ENCODE measurements at places on chromosomes 1 and 21.

DNA sequence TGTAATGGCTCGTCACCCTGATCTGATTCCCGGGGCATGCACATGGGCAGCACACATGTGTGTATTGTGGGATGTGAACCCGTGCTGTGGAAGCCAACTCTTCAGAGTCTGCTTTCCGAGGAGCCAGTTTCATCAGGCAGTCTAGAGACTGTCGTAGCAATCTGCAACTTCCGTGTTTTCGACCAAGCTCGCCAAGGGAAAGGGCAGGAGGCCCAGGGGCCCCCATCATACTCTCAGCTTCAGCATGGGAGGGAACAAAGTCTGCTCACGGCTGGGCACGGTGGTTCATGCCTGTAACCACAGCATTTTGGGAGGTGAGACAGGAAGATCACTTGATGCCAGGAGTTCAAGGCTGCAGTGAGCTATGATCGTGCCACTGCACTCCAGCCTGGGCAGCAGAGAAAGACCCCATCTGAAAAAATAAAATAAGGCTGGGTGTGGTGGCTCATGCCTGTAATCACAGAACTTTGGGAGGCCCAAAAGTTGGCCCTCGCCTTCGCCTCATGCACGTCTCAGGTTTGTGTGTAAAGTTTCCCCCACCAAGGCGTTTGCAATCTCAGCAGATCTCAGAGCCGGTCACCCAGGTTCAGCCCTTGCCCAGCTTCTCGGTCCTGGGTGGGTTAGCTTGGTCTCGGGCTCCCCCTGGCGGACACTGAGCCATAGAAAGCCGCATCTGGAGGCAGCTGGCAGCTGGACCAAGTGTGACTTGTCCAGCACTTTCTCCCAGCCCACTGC lies 48.5 kb upstream of the SLC25A33 start:
- DNase-seq = peak; percentile 96

DNA sequence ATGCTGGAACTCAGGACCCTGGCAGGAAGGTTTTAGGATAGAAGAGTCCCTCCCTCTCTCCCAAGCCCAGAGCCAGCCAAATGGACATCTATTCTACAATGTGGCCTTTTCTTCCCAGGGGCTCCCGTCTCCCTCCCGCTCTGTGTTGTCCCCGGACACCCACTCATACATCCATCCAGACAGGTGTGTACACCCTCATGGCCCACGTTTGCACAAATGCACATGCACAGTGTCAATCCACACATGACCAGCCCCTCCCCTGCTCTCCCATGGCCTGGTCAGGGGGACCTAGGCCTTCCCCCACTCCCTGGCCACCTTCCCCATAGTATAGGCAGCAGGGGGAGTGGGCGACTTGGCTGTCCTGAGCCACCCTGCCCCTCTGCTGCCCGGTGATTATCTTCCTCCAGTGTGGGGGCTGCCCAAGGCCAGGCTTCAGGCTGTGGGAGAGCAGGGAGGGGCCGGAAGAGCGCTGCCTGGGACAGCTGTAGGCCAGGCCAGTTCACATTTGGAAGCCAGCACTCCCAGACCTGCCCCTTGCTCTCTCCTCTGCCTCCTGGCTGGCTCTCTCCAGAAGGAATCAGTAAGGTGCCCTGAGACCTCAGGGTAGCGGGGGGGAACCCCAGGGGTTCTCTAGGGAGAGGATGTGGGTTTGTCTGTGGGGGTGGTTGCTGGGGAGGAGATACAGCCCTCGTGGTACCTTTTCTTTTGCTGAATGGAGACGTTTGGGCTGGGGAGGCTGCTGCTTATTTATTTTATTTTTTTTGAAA lies 4.1 kb upstream of the PTPN7 start:
- DNase-seq = peak; percentile 81

- DNase-seq = no peak
These were observed 6.3 kb downstream of the CD2 start for GRCh38 chr1:116760487-116760886.

DNA sequence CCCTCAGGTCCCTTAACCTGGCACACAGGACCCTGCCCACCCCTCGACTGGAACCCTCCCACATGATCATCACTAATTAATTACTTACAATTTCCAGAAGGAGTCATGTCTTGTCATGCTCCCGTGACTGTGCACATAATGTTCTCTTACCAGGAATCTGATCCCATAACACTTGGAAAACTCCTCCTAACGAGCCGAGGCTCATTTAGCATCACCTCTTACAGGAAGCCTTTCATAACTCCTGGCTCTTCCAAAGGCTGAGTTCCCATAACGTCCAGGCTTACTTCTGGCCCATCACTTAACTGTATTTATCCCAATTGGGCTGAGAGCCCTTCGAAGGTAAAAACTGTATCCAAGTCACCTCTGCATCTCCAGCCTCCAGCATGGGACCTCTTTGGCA lies 147.9 kb upstream of the JUN start:
- DNase-seq = no peak

DNA sequence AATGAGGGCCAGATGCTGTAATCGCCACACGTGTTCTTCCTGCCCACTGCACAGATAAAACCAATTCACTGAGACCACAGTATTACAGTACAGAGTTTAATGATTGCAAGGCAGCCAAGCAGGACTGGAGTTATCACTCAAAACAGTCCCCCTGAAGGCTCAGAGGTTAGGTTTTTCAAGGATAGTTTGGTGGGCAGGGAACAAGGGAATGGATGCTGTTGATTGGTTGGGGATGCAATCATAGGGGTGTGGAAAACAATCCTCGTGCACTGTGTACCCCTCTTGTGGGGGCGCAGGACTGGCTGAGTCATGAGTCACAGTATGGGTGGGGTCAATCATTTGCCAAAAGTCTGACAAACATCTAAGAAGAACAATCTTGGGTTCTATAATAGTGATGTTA lies 12.4 kb upstream of the USP1 start:
- DNase-seq = no peak

- no peak for DNase-seq
These were observed 32.7 kb upstream of the ZBTB40 start for GRCh38 chr1:22418933-22419382.

DNA sequence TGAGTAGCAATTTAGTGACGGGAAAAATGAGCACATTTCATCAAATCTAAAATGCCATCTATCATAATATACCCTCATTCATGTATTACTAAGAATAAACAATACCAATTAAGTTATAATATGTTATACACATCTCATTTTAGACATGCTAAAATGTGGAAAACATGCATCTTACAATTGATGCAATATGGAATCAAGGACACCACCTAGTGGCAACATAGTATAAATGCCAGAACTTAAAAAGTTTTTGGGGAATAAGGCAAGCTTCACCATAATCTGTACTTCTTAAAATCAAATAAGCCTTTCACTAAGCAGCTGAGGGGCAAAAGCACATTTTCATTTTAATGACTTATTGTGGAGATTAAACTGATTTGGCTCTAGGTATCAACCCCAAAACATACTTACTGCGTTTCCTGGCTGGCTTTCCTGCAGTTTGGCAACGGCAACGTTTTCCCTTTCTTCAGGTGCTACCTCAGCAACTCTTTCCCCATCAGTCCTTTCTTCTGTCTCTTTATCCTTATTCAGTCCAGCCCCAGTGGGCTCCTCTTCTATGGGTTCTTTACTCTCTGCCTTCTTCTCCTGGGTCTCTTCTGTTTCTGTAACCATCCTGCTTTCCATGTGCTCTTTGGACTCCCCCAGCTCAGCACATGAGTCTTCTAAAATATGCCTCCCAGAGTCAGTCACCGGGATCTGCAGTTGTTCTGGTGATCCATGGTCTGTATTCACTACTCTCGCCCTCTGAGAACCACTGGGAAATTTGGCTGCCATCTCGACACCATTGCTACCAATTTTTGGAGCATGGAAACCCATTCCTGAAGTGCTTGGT lies 11.4 kb downstream of the SDE2 start:
- DNase-seq = no peak

- no peak for DNase-seq
These were observed 4.6 kb downstream of the TENT5B start for GRCh38 chr1:27007909-27008582.

GRCh38 chr1:206472454-206472853 lies 2.2 kb downstream of the IKBKE start:
- DNase-seq = no peak

DNA sequence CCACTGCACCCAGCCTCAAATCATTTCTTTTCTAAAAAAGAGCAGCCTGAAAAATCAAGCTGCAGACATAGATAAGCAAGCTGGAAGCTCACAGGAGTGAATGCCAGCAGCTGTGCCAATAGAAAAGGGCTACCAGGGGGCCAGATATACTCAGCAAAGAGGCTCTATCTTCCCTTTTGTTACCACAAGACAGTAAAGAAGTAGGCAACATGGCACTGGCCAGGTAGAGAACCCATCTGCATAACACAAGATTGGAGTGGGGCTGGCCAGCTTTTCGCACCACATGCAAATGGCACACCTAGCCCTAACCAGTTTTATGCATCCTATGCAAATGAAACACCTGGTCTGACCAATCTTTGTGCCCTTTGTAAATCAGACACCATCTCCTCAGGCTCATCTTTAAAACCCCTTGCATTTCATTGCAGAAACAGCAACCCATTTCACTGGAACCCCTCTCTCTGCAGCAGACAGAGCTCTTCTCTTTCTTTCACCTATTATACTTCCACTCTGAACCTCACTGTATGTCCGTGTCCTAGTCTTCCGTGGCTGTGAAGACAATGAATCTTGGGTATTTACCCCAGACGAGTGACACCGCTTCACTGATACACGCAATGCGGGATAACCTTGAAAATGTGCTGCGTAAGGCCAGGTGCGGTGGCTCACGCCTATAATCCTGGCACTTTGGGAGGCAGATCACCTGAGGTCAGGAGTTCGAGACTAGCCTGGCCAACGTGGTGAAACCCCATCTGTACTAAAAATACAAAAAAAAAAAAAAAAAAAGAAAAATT lies 15.1 kb downstream of the CASP9 start:
- DNase-seq = no peak

- DNase-seq = no peak
These were observed 68.7 kb upstream of the C1orf105 start for GRCh38 chr1:172351754-172352161.

GRCh38 chr1:207968521-207969009 lies 57.6 kb upstream of the CD34 start:
- DNase-seq = no peak

- no peak for DNase-seq
These were observed 14.1 kb downstream of the EVA1C start for GRCh38 chr21:32426592-32427051.

DNA sequence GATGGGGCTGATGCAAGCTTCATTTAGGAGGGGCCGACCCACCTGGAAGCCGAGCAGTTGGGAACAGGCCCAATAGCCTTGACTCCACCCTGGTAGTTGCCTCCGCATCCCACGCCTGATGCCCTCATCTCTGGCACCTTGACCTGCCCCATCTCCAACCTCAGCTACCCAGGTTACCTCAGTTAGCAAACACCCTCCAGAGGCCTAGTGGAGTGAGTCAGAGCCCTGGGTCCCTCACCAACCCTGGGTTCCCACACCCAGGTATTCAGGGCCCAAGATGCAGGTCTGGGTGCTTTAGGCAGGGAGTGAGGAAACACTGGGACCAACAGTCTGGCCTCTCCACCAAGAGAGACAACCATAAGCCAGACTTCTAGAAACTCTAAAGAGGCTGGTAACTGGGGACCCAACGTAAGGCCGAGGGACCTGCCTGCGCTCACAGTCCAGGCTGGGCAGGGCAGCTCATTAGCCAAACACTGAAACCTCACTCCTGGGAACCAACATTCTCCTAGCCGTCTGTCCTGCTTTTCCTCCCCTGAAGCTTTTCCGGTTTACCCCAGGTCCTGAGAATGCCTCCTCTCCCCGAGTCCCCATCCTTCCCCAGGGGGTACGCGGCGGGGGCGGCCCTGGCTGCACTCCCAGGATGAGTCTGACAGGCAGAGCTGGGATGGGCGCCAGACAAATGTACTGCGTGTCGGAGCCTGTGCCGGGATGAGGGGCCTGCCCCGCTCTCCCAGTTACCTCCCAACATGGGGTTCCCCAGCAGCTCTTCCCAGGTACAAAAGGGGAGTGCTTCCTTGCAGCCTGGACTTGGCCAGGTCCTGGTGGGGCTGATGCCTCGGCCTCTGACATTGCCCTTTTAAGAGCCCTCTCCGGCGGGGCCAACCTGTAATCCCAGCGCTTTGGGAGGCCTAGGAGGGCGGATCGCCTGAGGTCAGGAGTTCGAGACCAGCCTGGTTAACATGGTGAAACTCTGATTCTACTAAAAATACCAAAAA lies 8.9 kb upstream of the CELSR2 start:
- peak; percentile 62 for DNase-seq

- peak; percentile 89 for DNase-seq
These were observed 64.6 kb downstream of the UBIAD1 start for GRCh38 chr1:11337580-11338073.

DNA sequence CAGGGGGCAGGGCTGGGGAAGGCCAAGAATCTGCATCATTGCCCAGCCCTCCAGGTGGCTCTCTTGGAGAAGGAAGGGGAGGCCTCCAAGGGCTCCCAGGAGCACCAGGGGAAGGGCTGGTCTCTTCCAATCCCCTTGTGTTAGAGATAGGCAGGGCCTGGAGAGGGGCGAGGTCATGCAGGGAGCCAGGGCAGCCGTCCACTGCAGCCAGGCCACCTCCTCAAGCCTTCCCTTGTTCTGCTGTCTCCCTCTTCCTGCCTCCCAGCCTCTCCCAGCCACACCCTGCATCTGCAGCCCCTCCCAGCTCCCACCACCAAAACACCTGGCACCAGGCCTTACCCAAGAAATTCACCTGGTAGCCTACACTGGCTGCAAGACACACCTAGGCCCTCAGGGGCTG lies 105.3 kb upstream of the IFFO2 start:
- no peak for DNase-seq

- DNase-seq = no peak
These were observed 29.5 kb upstream of the HNRNPU start for GRCh38 chr1:244893836-244894235.

DNA sequence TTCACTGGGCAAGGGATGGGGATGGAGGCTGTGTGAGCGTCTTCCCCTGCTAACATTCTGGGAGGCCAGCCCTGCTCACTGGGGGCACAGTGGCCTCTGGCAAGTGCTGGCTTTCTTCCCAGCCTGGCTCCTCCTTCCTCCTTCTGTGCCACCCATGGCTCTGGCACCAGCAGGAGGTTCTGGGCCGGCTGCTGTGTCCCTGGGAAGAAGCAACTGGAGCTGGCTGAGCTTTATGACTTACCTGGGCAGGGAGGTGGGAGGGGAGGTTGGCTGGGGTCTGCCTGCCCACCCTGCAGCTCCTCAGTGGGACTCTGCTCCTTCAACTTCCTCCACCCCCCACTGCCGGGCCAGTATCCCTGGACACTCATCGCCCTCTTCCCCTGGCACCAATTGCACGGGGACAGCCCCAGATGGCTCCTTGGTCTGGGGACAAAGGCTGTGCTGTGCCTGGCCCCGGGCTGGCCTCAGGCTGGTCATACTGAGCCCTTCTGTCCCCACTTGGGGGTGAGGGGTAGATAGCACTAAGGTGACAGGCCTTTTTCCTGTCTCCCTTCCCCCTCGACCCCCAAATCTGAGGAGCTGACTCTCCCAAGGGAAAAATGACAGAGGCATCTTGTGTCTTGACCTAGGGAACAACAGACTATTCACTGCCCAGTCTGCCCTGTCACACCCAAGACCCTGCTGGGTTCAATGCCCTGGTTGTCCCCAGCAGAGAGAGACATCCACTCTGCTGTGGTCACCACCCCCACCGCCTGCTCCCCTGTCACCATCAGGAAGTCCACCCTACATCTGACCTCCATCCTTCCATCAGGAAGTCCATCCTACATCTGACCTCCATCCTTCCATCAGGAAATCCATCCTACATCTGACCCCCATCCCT lies 14.4 kb downstream of the CDK18 start:
- no peak for DNase-seq
